ENCODE measurements at places on chromosomes 7 and 10. TPM values are rescaled to one million over a fixed set of nuclear protein-coding genes. Genes with fewer than 3 reads are reported as not detected.

DNA sequence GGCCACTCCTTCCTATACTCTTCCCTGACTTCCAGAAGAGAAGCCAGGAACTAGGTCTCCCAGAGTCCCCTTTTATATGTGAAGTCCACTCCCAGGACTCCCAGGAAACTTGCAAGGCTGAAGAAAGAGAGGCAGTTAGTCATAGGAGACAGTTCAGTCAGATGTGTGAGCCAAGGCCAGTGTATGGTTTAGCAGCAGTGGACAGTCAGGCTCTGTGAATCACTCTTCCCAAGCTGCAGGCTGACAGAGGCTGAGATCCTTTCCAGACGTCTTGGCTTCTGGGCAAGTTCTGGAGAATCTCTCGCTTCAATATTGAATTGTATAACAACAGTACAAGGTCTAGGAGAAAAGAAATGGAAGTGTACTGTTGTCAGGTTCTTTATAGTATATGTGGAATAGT, 26.9 kb downstream of the BLVRA start:
- no peak for DNase-seq

DNA sequence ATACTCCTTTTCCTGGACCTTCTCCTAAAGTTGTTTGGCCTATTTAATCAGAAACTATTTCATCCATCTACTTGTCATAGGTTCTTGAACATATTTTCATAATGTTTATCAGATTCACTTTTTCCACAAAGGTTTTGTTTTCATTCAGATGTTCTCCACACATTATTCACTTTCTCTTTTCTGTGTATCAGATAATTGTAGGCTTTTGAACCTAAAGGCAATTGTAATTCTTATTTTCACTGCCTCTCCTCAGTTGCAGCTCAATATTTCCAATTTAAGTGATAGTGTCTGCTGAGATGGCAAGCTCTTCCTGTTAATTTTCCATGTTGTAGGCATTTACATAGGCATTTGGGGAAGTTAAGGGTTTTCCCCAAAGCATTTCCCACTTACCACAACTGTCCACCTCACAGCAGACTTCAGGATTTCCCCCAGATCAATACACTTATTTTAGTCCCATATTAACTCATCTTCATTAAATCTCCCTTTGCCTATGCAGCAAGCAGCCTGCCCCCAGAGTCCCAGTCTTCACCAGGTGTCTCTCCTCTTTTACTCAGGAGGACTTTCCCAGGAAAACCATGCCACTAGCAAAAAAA, 12.3 kb upstream of the IKZF1 start:
- DNase-seq, result no peak

- DNase-seq, result no peak
Measured at GRCh38 chr7:80646083-80646865, 7.8 kb downstream of the CD36 start.

DNA sequence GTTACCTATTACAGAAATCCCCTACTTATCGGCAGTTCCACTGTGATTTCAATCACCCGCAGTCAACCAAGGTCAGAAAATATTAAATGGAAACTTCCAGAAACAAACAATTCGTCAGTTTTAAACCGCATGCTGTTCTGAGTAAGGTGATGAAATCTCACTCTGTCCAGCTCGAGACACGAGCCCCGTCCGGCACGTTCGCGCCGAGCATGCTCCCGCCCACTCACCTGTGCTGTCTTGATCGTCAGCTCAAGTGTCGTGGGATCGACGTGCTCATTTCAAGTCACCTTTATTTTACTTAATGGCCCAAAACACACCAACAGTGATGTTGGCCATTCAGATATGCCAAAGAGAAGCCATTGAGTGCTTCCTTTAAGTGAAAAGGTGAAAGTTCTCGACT, 21.2 kb downstream of the ESYT2 start:
- DNase-seq, result no peak

DNA sequence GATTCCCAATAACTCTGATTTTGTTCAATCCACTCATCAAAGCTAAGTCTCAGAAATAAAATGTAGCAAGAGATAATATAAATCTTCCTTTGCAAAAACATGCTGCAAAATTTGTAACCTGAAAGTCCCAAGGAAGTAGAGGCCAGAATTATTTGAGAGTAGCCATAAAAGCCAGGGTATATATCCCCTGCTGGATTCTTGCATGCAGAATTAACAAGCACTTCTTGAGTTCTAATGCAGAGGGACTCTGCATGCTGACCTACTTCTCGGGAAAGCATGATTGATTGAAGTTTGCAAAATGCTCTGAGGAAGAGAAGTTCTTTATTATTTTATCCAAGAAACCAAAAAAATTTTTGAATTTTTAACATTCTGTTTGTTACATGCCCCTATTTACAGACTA, 121.6 kb downstream of the THSD7A start:
- DNase-seq, result no peak

DNA sequence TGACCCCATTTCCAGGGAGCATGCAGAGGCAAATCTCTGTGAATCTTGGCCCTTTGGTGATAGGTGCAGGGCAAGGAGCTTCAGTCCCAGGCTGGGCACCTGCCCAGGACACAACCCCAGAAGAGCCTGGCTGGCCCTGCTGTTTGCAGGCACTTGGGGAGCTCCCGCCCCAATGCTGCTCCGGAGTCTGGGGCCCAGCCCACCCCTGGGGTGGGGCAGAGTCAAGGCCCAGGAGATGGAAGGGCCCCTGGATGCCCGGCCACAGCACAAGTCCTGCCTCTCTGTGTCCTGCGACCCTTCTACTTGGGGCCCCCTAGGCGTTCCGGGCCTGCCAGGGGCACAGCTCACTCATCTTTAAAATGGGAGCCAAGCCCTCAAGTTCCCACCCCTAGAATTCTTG, 24.7 kb downstream of the PDGFA start:
- DNase-seq, result no peak

CYP2C8 gene
- total RNA-seq, result 0.30 TPM
